ENCODE measurements at places on chromosomes 2 and 18.

DNA sequence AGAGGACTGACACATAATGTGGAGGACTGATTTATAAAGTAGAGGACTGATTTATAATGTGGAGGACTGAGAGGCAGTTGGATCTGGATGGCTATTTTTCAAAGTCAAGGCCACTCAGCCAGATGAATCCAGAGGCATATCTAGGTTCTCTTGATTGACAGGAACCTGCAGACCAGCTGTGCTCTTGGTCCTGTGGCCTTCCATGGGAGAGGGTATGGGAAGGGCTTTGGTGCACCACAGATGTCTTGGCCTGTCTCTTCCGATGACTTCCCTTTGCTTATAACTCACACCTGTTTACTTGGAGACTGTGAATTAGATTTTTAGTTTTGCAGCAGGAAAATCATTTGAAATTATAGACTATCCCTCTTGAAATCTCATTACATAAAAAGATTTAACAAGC lies 32.3 kb downstream of the AGAP1 start:
- no peak for DNase-seq

GRCh38 chr2:12856934-12857601 lies 140.3 kb downstream of the TRIB2 start:
- DNase-seq = peak; percentile 91

DNA sequence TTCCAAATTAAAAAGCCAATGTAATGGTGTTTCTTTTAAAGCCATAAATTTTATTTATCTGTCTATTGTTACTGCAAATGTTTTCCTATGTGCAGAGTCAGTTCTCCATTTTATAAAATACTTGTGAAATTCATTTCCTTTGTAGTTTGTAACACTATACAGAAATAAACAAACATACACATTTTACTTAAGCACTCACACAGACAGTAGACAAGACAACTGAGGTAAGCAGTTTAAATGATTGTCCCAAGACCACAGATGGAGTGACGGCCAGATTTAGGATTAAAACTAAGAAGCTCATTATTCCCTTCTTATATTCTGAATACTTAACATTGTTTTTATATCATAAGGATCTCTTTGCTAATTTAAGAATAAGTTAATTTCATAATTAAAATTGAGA lies 100.9 kb downstream of the BAZ2B start:
- DNase-seq = no peak

- peak; percentile 89 for DNase-seq
These were observed 42.1 kb downstream of the TPGS2 start for GRCh38 chr18:36786686-36787085.

GRCh38 chr18:62998443-62998842 lies 283.1 kb downstream of the PHLPP1 start:
- no peak for DNase-seq

DNA sequence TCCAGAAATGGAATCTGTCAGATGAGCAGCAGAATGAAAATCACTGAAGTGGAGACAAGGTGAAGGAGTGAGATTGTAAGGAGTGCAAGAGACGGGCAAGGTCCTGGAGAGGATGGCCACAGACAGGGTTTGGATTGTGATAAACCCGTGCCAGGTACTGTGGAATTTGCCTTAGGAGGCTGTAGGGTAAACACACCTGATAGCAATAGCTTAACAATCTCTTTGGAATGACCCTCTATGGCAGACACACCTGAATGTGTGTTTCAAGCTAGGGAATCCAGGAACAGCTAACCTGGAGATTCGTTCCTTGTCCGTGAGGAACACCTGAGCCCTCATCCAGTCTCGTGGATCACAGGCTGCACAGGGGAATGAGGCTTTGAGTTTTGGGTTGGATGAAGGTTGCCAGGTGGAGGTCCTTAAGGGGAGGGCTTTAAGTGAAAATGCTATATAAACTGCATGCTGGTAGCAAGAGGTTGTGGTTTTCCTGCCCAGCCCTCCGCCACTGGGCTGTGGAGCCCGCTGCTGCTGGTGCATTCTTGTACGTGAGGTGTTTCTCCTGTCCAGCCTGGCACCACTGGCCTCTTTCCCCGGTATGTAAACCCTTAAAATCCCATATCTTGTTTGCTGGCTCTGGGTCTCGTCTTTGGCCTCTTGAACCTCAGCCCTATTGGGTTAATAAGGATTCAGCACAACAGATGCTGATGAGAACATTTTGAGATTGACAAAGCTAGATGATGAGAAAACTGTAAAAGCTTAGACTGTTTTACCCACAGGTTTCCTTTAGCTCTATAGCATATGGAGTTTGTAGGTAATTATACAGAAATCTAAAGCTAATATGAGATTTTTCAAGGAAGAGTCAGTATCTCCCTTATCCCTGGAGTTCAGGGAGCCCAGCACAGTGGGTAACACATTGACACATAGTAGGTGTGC lies 117.9 kb downstream of the ARHGAP15 start:
- no peak for DNase-seq

DNA sequence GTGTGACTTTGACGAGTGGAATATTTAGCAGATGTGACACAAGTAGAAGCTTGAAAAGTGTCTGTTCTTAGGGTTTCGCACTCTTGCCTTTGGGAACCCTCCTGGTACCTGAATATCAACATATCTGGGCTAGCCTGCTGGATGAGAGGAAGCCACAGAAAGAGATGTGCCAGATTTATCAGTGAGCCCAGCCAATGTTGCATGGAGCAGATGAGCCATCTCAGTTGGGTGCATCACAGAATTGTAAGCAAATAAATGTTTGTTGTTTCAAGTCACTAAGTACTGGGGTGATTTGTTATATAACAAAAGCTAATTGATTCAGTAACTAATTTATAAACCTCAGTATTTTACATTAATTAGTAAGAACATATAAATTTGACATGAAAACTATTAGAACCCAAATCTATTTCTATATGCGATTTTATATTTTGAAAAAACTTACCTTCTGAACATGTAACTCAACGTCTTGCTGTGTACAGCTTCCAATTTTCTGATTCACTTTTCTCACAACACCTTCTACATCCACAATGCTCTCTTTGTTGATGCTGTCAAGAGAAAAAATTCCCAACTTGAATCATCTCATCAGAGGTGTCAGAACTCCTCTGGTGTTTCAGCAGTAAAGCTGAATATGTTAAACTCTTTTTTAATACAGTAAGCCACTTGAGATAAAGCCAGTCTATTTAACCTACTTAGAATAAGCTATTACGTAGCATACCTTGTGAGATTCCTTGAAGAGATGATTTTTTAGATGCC lies 42.3 kb downstream of the DARS1 start:
- DNase-seq = no peak

GRCh38 chr2:214311031-214311533 lies 99.8 kb upstream of the VWC2L start:
- no peak for DNase-seq
